ENCODE measurements at places on chromosomes 3 and 15.
A peak's percentile ranks its signal among the peaks of the same experiment; 100 is the strongest.

DNA sequence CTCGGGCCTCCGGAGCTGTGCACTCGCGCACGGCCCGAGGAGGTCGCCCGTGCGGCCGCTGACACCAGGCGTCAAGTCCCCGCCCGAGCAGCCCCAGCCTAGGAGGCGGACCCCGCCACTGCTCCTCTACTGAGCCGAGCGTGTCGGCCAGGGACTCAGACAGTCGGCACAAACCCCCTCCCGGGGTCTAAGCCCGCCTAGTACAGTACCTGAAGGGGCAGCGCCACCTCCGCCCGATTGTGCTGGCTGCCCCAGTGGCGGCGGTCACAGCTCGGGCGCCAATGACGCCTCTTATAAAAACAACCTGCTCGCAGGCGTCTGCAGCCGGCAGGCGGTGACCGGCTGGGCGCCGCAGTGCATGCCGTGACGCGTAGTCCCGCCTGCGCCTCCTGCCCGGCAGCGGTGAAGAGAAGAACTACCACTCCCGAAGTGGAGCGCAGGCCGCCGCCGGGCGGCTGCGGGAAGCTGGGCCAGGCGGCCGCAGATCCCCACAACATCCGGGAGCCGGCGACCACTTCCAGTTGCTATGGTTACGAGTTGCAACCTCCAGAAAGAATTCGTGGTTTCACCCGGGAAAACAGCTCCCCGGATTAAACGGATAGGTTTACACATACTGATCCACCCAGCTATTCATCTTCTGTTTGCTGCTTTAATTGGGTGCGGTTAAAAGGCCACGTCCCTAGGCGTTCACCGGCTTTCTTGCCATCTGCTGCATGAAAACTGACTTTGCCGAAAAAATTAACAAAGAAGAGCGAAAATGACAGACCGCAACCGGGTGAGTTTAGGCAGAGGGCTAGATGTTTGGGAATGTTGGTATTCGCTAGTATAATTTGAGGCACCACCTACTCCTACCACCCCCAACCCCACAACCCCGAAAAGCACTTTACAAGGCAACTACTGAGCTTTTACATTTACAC is at the start of the genes CCPG1 and PIERCE2:
CCPG1 (minus strand) TSS at position 348 of the 917 bp plus-strand sequence. CDS start 18,935 bp downstream, outside the sequence.
PIERCE2 (plus strand) TSS at position 484 of the 917 bp plus-strand sequence; CDS start at position 758, 274 bp downstream.
- DNase-seq, result peak; percentile 91

DNA sequence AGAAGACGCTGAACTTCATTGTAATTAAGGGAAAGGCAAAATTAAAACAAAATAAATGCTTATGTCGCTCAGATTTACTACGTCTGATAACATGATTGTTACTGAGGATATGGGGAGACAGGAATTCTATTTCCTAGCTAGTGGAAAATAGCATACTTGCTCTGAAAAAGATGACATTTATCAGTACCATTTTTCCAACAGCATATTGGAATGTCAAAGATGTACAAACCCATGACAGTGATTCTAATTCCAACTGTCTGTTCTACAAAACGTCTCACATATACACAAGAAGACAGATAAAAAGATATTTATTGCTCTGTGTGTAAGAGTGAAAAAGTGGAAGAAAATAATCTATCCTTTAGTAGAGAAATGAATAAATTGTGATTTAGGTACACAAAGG is 93.9 kb upstream of the ABHD17C start:
- no peak for DNase-seq

- DNase-seq, result no peak
Measured at GRCh38 chr3:14757153-14757700, 61.5 kb upstream of the FGD5 start.

GRCh38 chr15:24848050-24848449 is 106.7 kb upstream of the SNRPN start:
- no peak for DNase-seq

DNA sequence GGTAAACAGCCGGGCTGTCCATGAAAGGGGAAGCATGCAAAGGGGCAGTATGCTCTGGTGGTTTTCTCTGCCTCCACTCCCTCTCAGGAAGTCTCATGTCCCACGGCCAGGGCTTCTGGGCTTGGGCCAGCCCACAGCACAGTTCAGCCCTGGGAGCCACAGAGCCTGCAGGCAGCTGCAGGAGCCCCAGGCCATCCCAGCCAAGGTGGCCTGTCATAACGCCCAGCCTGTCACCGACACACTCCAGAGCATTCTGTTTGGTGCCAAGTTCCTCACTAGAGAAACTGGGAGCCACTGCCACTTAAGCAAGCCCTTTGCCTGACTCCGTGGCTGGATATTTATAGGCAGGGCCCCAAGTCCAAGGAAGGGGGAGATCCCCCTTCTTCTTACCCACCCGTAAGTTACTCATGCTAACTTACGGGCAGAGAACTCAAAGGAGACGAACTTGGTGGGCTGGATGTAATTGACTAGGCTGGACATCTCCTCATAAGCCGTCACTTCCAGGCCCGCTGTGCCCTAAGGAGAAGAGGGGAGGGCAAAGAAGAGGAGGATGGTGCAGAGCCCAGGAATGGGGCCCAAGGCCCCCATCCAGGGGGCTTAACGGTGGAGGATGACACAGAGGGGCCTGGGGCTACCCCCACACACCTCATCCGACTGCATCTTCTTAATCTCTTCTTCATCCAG is 11.7 kb downstream of the PLCB2 start:
- DNase-seq, result no peak

DNA sequence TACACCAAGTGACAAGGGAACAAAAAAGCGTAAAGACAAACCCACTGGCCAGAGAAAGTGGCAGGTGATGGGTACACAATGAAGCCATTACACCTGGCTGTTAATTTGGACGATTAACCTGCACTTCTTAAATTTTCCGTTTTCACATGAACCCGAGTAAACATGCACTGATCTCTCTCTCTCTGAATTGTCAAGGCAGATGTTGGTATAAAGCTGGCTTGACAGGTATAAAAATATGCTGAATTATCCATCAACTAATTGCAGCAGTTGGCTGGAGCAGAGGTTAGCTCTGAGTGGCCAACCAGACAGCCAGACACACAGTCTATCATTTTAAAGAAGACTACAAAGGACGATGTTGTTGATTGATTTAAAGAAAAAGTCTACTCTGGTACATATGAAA is 561.7 kb upstream of the ALCAM start:
- DNase-seq, result no peak

- DNase-seq, result no peak
Measured at GRCh38 chr15:27464941-27465612, 494.1 kb downstream of the GABRG3 start.

DNA sequence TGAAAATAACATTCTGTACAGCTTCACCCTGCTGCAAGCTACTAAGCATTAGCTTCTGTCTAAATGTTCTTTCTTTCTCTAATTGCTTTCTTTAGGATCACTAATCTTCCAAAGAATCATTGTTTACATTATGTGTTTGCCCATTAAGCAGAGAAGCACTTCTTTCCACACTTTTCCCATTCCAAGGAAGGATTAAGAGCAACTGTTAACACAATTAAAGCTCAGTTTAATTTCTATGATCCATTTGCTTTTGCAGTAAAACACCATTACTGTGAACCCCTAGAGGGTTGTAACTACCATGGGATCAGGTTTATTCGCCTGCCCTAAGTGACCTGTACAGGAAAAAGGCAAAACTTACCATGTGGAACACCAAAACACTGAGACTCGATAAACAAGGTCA is 125.8 kb upstream of the ZNF385D start:
- no peak for DNase-seq

DNA sequence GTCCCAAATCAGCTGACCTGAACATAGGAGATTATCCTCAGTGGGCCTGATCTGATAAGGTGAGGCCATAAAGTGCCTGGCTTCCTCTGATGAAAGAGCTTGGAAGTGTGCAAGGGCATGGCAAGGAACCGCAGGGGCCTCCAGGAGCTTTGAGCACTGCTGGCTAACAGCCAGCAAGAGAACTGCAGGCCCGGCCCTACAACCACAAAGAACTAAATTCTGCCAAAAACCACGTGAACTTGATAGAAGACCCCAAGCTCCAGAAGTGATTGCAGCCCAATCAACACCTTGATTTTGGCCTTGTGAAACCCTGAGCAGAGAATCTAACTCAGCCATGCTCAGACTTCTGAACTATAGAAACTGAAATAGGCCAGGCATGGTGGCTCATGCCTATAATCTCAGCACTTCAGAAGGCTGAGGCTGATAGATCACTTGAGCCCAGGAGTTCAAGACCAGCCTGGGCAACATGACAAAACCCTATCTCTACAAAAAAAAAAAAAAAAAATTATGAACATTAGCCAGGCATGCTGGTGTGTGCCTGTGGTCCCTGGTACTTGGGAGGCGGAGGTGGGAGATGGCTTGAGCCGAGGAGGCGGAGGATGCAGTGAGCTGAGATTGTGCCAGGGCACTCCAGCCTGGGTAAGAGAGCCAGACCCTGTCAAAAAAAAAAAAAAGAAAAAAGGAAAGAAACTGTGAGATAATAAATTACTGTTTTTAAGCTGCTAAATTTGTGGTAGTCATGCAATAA is 7.7 kb upstream of the DIS3L start:
- no peak for DNase-seq

DNA sequence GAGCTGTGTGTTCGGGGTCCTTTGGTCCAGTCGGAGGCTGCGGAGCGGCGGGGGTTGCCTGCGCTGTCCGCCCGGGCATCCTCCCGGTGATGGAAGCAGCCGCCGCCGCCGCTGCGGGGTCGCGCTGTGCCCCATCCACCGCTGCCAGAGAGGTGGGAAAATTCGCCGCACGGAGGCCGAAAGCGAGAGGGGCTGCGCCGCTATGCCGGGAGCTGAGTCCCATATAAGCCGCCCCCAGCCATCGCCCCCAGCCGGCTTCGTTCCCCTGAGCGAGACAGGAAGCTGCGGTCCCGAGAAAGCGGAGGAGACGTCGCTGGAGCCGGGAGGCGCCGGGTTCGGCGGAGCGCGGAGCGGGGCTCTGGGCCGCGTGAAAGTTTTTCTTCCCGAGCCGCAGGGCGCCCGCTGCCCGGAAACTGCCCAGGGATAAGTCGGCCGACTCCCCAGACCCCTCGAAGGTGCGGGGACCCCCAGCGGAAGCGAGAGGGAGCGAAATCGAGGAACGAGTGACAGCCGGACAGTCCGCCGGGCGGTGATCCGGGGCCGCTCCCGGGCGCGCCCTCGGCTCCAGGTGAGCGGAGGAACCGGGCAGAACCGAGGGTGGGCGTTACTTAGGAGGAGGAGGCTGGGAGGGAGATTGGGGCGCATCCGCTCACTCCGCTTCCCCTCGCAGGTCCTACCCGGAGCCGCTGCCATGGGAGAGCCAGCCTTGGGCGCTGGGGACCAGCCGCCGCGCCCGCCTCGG is 574 bp downstream of the CHST2 start:
- DNase-seq, result peak; percentile 50

- DNase-seq, result no peak
Measured at GRCh38 chr3:8827641-8828040, 58.2 kb upstream of the OXTR start.

DNA sequence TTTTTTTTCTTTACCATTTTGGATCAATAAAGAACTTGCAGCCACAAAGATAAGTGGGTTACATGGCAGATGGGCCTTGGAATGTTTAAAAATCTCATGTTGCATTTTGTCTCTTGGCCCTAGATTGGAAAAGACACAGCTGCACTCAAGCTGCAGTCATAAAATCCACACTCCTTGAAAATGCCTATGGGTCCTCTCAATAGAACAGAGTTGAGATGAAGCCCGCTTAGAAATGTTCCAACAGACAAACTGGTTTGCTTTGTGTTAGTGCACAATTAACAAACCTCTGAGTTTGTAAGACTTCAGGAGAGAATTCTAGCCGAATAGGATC is 401.2 kb upstream of the CDIN1 start:
- no peak for DNase-seq

DNA sequence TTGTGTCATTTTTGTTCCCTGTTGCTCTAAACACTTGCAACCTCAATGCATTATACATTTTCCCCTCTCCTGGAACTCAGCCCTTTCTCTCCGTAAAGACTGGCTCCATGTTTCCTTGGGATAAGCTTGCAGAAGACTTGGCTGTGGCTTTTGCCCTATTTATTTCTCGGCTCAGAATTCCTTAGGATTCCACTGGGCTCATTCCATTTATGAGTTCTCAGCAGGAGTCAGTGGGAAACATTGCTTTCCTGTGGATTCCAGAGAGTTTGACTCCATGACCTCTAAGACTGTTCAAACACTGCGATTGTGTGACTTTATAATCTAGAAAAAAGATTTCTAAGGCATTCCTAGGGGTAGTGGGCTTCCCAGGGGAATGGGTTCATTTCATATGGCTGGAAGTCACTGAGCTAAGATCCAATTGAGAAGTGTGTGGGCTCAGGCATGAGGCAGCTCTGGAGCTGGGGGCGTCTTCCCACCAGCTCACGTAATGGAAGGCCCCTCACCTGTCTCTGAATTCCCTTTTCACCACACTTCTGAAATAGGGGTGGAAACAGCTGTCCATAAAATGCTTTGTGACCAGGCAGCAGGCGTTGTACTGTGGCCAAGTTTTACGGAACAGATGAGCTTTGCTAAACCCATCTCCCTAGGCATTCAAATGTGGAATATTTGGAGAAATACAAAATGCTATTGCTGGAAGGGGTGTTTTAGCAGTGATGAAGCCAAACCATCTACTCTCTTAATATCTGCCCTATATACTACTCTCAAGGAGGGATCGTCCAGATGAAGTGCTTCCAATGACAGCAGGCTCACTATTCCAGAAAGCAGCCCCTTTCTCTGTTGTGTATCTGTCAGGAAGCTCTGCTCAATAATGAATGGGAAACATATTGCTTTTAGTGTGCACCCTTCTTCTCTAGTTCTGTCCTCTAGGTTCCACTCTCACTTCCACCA is 91.8 kb upstream of the BCL6 start:
- DNase-seq, result no peak

DNA sequence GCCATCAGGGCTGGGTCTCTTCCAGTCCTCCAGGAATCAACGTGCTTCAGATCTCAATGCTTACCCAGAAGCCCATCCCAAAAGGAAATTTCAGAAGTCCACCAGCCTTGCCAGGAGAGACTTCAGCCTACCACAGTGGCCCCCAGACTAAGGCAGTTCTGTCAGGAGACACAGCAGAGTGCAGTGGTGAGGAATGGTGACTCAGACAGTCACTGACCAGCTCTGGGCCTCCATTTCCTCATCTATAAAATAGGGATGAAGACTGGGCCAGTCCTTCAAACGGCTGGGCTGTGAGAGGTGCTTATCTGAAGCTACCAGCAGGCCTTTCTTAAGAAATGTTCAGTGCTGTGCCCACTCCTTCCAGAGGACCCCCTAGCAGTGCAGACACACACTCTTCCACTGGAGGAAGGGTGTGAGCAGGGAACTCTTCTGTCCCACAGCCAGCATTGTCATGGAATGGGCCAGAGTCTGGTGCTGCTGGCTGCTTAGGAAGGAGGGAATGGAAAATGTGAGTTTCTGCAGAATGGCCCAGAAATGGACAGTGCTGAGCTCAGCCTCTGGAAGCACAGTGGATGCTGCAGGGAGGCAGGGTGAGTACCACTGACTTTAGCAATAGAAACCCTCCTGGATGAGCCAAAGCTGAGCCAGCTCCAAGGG is 41.6 kb upstream of the DUSP7 start:
- no peak for DNase-seq

- DNase-seq, result no peak
Measured at GRCh38 chr3:22360970-22361369, 610.0 kb upstream of the ZNF385D start.

- peak; percentile 26 for DNase-seq
Measured at GRCh38 chr15:99564221-99565048, 1.3 kb upstream of the MEF2A start.

GRCh38 chr3:52472239-52473000 is 17.0 kb downstream of the NISCH start:
- DNase-seq, result no peak

Data from activated T-cell treated with anti-CD3 and anti-CD28 coated beads, Interleukin-2, amount 50 U/mL, for 1 hour (primary cell).